ENCODE measurements at places on chromosomes 13 and 19. TPM values are rescaled to one million over a fixed set of nuclear protein-coding genes. Genes with fewer than 3 reads are reported as not detected.

- no peak for DNase-seq
These were observed 2.3 kb downstream of the VRK3 start for GRCh38 chr19:50022823-50023222.

The SPRED3 gene
- 0.52 TPM for total RNA-seq

GRCh38 chr19:15114153-15114540 lies 6.9 kb downstream of the SYDE1 start:
- no peak for DNase-seq

The ZNF234 gene
- 4.9 TPM for total RNA-seq

The PDX1 gene
- 25.1 TPM for total RNA-seq

GRCh38 chr19:40717880-40718773 lies 1.2 kb downstream of the ITPKC start:
- DNase-seq: peak; percentile 43

The ARHGAP33 gene
- total RNA-seq: 71.5 TPM

GRCh38 chr13:101661839-101662238 lies 209.4 kb downstream of the ITGBL1 start:
- no peak for DNase-seq

DNA sequence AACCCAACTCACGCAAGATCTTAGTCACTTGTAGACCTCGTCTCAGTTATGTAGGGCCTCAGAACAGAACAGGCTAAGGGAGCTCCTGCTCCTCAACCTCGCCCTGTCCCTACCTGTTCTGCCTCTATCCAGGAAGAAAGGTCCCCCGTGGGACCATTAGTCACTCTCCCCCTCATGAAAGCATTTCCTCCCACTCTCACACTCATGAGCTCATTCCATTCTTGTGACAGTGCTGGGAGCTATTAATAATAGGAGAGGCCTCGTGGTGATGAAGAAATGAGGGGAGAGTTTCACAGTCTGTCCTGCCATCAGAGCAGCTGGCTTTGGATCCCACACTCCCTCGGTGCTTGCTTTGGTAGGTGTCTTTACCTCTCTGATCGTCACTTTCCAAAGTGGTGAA lies 10.2 kb downstream of the PPP2R1A start:
- peak; percentile 25 for DNase-seq

DNA sequence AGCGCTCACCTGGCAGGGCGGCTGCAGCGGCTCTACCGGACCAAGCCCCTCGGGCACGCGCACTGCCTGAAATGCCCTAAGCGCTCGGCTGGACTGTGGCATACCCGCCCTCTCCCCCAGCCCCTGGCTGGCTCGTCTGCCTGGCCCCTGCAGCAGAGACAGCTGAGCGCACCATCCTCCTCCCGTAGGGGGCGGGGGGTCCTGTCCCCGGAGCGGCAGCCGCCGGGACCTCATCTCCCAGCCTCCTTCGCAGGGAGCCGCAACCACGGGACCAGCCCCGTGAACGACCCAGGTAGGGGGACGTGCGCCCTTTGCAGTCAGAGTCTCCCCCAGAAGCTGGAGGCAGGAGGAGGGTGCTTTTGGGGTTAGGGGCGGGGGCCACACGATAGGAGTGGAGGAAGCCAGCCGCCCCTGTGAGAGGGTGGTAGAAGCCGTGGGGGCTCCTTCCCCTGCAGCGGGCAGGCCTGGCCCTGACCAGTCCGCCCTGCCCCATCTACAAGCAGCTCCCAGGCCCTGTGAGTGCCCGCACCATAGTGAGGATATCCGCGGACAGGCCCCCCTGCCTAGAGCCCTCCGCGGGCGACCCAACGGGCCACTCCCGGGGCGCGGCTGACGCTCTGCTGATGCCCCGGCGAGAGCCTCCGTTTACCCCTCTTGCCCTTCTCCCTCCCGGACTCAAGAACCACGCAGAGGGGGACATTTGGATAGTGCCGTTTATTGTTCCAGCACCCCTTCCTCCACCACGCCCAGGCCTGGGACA lies 34.2 kb downstream of the ZNF787 start:
- no peak for DNase-seq

The SYNGR4 gene
- total RNA-seq: 0.78 TPM

DNA sequence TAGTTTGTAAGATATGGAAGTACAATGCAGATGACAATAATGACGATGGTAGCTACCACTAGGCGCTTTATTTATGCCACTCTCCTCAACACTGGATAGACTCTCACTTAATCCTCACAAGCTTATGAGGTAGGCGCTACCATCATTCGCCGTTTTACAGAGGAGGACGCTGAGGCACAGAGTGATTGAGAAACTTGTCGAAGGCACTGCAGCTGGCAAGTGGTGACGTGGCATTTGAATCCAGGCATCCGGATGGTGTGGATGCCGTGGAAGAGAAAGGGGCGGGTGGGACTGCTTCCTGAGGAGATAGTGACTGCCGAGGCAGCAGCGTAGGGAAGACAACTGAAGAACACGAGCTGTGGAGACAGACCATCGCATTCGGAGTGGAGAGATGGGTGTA lies 1.3 kb upstream of the RPS9 start:
- DNase-seq: no peak

DNA sequence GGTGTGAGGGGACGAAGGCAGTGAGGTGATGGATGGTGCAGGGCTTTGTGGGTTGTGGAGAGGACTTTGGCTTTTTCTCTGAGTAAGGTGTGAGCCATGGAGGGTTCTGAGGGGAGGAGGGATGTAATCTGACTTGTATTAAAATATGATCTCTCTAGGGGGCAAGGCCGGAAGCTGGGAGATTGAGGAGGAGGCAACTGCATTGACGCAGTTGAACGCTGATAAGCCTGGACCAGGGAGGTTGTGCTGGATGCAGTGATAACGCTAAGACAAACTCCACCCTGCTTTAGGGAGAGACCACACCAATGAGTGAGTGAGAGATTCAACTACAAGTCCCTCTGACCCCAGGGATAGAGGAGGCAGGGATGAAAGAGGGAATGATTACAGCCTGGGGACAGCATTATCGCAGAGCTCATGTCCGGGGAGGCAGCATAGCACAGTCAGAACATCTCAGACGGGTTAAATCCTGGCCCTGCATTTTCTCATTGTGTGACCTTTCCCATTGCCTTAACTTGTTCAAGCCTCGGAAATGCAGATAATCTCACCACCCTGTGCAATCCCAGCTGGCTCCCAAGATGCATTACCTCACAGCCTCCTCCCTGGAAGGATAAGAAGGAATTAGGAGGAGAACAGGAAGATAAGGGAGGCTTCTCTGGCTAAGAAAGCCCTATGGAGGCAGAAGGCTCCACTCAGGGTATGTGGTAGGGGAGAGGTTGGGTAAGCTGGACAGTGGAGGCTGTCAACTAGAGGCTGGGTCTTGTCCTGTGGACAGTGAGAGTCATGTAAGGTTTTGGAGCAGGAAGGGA lies 124.2 kb downstream of the CACNA1A start:
- DNase-seq: no peak

The LILRA1 gene
- 0.26 TPM for total RNA-seq

The MYO1F gene
- 2.0 TPM for total RNA-seq

- no peak for DNase-seq
These were observed 1.3 kb downstream of the TMTC4 start for GRCh38 chr13:100673376-100673712.

The PSG7 gene
- not detected for total RNA-seq

The CYP2F1 gene
- total RNA-seq: not detected

- DNase-seq: no peak
These were observed 8.4 kb downstream of the PPP1R14A start for GRCh38 chr19:38247734-38248268.

DNA sequence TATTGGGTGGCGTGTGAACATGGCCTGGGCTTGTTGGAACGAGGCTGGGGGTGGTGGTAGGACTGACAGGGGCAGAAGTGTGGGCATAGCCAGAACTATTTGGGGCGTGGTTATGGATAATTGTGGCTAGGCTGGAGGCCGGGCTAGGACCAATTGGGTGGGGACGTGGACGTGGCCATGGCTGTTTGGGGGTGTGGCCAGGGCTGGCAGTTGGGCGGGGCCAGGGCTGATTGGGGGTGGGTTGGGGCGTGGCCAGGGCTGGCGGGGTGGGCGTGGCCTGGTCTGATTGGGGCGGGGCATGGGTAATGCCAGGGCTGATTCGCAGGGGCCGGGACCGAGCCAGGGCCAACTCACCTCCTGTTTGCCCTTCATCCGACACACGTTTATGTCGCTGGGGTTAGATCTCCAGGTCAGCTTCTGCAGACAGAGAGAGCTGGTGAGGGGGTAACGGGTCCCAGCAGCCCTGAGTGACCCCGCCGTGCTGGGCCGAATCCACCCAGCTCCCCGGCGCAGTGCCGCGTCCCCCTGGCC lies 2.8 kb downstream of the SEMA6B start:
- DNase-seq: no peak

The NALCN gene
- total RNA-seq: 1.6 TPM

The FSD1 gene
- total RNA-seq: not detected

DNA sequence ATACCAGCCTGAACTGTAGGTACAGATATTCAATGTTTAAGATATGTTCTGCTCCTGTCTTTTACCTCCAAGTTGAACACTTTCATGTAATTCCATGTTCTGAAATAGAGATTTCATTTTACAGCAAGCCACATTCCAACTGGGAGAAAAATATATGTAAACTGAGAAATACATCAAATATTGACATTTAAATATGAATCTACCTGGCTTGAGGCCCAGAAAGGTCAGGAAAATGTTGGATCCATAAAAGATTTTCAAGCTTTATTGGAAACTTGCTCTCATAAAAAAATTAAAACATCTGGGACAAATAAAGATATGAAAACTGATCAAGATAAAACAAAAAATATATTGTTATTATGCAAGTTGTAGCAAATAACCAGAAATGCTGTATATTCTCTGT lies 1078.7 kb upstream of the ATXN8OS start:
- DNase-seq: no peak

- peak; percentile 97 for DNase-seq
These were observed at the start of gene GNG7 for GRCh38 chr19:2702170-2703076. Gene GNG7, minus strand, starts transcription at chr19:2702694. Its CDS starts 182,006 bp downstream, at chr19:2520688.

GRCh38 chr19:55549500-55550320 lies 4.4 kb upstream of the SBK3 start:
- no peak for DNase-seq

GRCh38 chr19:49335784-49336481 lies 727 bp downstream of the CD37 start:
- DNase-seq: no peak

DNA sequence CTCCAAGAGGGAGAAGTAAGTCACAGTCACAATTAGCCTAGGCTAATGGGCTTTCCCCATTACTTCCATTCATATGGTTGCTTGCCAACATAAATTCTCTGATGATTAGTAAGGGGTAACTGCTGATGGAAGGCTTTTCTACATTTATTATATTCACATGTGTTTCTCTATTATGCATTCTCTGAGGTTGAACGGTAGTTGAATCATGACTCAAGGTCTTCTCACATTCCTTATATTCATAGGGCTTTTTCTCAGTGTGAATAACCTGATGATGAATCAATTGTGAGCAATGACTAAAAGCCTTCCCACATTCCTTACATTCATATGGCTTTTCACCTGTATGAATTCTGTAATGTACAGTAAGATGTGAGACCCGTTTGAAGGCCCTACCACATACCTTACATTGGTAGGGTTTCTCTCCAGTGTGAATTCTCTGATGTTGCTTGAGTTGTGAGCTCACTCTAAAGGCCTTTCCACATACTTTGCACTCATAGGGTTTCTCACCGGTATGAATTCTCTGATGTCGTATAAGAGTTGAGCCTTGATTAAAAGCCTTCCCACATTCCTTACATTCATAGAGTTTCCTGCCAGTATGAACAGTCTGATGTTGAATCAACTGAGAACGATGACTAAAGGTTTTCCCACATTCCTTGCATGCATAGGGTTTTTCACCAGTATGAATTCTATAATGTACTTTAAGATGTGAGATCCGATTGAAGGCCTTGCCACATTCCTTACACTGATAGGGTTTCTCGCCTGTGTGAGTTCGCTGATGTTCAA lies 9.3 kb downstream of the ZNF582 start:
- no peak for DNase-seq

The CEBPA gene
- total RNA-seq: 12.5 TPM

DNA sequence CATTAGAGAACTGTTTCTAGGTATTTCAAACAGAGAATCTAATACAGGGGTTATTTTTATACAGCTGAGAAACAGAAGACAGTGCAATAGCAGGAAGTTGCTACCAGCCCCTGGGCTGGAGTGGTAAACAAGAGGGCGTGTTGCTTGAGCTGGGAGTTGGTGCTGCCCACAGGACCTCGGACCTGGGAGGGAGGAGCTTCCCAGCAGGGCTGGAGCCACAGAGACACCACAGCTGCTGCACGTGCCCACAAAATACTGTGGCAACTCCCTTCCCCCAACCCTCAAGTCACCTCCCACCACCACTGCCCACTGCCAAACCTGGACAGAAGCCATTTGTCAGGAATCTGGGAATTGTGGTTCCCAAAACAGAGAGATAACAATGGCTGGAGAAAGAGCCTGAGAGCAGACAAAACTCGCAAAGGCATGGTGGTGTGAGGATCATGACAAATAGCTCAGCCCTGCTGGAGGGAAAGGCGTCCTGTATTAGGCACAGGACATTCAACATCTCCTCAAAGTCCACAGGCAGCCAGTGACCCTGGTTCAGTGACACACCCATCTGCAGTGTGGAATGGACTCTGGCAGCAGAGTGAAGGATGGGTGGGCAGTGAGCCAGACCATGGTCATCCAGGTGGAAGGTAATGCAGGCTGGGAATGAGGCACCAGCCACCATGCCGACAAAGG lies 57.2 kb downstream of the SPATA13 start:
- DNase-seq: peak; percentile 66

- DNase-seq: no peak
These were observed 18.2 kb upstream of the MEIS3 start for GRCh38 chr19:47437500-47437899.

- no peak for DNase-seq
These were observed 90.7 kb downstream of the RGCC start for GRCh38 chr13:41548031-41548430.

The S1PR4 gene
- total RNA-seq: 3.3 TPM

DNA sequence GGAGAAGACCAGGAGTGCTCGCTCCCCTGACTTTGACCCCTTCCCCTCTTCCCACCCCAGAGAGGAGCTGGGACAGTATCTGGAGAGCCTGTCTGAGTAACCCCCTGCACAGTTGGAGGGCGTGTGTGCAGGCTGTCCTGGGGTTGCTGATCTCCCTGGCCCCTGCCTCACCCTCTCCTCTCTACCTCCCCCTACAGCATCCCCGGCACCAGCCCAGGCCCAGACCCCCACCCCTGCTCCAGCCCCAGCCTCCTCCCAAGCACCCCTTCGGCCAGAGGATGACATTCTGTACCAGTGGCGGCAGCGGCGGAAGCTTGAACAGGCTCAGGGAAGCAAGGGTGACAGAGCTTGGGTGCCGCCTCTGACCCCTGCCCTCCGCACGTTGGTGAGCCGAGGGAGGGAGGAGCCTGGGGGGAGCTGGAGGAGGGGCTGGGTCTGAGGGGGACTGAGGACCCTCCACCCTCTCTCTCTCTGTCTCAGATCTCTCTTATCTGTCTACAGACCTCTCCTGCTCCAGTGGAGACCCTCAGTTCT lies 8.7 kb downstream of the PROSER3 start:
- no peak for DNase-seq

DNA sequence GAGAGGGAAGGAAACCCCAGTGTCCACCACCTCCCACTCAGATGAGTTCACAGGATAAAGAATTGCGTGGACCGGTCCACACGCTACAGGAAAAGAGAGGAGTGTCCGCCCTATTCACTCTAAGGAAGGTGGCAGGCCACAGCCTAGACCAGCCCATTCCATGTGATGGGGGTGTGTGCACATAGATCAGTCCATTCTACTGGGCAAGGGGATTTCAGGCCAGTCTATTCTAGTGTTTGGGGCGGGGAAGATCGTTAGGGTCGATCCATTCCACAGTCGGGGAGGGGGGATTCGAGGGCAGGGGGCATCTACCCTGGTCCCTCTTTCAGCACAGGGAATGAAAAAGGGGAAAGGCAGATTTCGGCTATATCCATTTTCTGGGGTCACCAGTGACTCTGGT lies 7.8 kb downstream of the FIZ1 start:
- no peak for DNase-seq
